Myocyte (in vitro differentiated cells): ENCODE measurements at places on chromosomes 1 and 21.

DNA sequence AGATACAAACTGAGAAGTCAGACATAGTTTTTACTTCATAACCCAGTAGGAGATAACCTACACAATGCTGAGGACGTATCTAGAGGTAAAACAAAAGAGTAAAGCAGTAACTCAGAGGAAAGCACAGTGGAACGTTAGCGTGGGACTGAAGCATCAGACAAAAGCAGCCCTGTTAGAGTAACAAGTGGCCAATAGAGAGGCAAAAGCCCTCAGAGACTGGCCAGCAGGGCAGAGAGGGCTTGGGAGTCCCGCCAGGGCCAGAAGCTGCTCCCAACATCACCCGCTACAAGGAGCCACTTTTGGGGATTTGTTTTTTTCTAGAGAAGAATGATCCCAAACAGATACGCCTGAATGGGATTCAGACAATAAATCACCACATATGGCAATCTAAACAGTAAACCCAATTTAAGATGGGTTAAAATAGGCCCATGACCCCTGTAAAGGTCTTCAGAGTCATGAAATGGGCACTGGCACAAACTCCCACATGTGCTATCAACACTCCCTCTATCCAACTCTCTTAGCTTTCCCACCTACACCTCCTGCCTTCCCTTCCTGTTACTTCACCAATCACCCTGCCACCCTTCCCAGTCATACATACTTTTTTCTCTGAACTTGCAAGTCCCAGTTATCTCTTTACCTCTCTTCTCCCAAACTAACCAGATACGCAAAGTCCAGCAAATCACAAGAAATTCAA, 17.2 kb downstream of the TADA1 start:
- no peak for DNase-seq

DNA sequence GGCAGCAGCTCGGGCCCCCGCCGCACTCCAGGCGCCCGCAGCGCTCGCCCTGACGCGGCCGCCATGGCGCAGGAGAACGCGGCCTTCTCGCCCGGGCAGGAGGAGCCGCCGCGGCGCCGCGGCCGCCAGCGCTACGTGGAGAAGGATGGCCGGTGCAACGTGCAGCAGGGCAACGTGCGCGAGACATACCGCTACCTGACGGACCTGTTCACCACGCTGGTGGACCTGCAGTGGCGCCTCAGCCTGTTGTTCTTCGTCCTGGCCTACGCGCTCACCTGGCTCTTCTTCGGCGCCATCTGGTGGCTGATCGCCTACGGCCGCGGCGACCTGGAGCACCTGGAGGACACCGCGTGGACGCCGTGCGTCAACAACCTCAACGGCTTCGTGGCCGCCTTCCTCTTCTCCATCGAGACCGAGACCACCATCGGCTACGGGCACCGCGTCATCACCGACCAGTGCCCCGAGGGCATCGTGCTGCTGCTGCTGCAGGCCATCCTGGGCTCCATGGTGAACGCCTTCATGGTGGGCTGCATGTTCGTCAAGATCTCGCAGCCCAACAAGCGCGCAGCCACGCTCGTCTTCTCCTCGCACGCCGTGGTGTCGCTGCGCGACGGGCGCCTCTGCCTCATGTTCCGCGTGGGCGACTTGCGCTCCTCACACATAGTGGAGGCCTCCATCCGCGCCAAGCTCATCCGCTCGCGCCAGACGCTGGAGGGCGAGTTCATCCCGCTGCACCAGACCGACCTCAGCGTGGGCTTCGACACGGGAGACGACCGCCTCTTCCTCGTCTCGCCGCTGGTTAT, 2.8 kb downstream of the KCNJ9 start:
- DNase-seq, result no peak

GRCh38 chr1:6003568-6004411, 11.6 kb upstream of the NPHP4 start:
- DNase-seq, result no peak

DNA sequence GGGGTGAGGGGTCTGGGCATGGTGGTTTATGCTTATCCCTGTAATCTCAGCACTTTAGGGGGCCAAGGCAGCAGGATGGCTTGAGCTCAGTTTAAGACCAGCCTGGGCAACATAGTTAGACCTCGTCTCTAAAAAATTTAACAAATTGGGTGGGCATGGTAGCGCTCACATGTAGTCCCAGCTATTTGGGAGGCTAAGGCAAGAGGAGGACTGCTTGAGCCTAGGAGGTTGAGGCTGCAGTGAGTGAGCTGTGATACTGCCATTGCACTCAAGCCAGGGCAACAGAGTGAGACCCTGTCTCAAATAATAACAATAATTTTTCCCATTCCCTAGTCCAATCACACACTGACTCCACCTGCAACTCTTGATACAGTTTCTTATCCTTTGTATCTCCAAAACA, 6.3 kb downstream of the WASF2 start:
- DNase-seq, result no peak

GRCh38 chr1:1241588-1242219, 4.8 kb downstream of the C1QTNF12 start:
- DNase-seq, result no peak
